HS-5 (cell line): ENCODE measurements at places on chromosomes 12 and 14.

- DNase-seq: no peak
These were observed 11.0 kb downstream of the IRAK3 start for GRCh38 chr12:66199831-66200509.

GRCh38 chr12:106601031-106601430, 18.2 kb downstream of the RFX4 start:
- no peak for DNase-seq

- no peak for DNase-seq
These were observed 4.2 kb downstream of the SH2B3 start for GRCh38 chr12:111409780-111410430.

DNA sequence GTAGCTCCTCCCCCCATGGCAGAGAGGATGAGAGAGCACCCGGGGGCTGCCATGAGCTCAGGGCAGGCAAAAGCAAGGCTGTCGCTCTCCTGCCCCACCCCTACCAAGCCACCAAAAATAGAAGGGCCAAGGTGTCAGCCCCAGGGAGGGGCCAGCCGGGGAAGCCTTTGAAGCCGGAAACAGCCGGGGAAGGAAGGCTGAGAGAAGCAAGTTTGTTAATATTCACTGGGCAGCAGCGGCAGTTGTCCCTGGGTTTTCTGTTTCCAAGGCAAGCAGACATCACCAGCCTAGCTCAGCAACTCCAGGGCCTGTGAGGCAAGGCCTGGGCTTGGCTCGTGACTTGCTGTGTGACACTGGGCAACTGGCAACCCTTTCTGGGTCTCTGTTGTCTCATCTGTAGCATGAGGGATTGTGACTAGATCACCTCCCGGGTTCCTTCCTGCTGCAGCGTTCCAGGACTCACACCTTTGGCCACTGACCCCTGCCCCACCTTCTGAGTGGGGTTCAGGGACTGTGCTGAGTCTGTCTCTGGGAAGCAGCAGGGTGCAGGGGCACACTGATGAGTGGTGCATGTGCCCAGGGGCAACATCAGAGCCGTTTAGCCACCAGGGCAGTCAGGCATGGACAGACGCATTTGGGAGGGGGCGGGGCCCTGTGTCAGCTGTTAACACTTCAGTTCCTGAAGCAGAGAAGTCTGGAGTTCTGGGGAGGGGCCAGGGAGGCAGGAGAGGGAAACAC, 24.3 kb downstream of the SYNDIG1L start:
- DNase-seq: no peak

GRCh38 chr14:62696331-62696924, 348.8 kb downstream of the KCNH5 start:
- DNase-seq: no peak

- no peak for DNase-seq
These were observed 6.8 kb downstream of the CEP170B start for GRCh38 chr14:104871656-104872468.

GRCh38 chr14:30779210-30779609, 95.1 kb upstream of the COCH start:
- no peak for DNase-seq

GRCh38 chr12:62586850-62587249, 120.2 kb downstream of the MON2 start:
- no peak for DNase-seq

DNA sequence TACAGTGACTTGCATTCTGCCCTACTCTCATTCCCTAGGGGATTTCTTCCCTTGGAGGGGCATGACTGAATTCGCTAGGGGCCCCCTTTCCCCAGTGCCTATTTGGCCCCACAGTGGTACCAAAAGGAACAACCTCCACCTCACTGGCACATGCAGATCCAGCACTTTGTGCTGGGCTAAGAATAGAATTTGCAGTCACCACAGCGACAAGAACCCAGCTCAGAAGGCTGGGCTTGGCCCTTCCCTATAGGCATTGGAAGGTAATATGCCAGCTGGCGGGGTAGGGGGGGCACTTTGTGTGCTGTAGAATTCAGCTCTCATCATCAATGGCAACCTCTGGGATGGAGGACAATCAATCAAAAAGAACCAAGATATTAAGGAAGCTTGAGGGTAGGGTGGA, 13.9 kb downstream of the BAZ2A start:
- DNase-seq: no peak
